ENCODE measurements at places on chromosomes 3 and 15. TPM values are rescaled to one million over a fixed set of nuclear protein-coding genes. Genes with fewer than 3 reads are reported as not detected.

GRCh38 chr3:111998636-111999483 lies at the start of gene TAGLN3:
Gene TAGLN3 (plus strand): TSS chr3:111998922. CDS start chr3:111999423, 501 bp downstream.
- no peak for DNase-seq

DNA sequence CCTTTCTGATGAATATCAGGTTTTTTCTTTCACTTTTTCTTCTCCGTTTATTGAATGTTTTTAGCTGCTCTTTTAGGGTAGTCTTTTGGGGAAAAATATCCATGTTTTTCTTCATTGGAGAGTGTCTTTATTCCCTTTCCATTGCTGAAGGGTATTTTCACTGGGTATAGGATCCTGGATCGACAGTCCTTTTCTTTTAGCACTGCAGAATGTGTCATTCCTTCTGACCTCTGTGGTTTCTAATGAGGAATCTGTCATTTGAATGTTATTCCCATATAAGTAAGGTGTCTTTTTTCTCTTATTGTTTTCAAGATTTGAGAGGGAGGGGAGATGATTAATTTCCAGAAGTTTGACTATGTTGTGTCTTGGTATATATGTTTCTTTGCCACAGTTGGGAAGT lies 96.8 kb downstream of the BBX start:
- DNase-seq = no peak

GRCh38 chr3:16273867-16274266 lies 8.9 kb downstream of the OXNAD1 start:
- DNase-seq = no peak

SCN11A gene
- 0.23 TPM for total RNA-seq

DNA sequence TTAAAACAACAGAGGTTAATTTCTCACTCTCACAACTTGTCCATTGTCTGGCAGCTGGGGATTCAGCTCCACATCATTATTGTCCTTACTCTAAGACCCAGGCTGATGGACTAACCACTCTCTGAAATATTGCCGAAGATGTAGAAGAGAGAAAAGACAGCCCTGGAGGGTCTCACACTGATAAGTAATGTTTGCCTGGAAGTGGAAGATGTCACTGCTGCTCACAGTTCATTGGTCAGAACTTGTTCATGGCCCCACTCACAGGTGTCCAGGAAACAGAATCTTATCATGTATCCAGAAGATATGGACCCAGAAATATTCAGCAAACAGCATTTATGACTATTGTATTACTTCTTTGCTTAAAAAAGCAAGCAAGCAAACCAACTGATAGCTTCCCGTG lies 62.2 kb upstream of the LPP start:
- DNase-seq = no peak

DNA sequence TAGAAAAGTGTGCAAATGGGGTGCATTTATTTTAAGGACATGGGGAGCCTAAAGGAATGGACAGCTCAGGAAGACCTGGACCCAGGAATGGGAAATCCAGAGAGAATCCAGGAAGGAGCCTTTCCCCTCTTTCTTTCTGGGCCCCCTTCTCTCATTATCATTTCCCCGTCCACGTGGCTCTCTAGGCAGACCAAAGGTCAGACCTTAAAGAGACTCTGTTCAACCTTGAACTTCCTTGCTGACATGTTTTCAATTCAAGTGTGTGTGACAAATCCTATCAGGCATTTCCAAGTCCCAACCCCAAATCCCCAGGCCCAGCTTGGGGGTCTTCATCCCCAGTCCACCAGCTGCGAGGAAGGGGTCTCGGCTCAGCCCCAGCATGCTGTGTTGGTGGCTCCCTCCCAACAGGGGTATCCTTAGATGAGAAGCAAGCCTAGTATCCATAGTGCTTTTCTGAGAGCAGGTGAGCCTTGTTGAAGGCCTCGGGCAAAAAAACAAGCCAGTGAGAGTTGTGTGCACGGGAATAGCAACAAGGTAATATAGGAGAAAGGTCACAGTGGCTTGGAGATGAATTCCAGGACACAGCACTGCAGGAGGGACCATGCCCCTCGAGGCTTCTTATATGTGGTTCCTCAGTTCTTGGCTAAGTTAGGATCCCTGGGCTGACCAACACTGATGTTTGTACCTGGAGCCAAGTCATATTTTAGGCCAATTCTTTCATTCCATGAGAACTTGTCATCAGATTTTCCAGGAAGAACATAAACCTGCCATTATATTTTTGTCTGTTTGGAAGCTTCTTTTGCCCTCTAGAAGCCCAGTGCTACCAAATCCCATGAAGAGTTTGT lies 130.0 kb downstream of the ASB7 start:
- DNase-seq = no peak

MITF gene
- 6.1 TPM for total RNA-seq

GRCh38 chr3:117528688-117529087 lies 819.1 kb downstream of the TUSC7 start:
- no peak for DNase-seq

DZIP1L gene
- total RNA-seq = 3.5 TPM

SLC2A2 gene
- total RNA-seq = not detected

IL17RE gene
- 1.3 TPM for total RNA-seq

DNA sequence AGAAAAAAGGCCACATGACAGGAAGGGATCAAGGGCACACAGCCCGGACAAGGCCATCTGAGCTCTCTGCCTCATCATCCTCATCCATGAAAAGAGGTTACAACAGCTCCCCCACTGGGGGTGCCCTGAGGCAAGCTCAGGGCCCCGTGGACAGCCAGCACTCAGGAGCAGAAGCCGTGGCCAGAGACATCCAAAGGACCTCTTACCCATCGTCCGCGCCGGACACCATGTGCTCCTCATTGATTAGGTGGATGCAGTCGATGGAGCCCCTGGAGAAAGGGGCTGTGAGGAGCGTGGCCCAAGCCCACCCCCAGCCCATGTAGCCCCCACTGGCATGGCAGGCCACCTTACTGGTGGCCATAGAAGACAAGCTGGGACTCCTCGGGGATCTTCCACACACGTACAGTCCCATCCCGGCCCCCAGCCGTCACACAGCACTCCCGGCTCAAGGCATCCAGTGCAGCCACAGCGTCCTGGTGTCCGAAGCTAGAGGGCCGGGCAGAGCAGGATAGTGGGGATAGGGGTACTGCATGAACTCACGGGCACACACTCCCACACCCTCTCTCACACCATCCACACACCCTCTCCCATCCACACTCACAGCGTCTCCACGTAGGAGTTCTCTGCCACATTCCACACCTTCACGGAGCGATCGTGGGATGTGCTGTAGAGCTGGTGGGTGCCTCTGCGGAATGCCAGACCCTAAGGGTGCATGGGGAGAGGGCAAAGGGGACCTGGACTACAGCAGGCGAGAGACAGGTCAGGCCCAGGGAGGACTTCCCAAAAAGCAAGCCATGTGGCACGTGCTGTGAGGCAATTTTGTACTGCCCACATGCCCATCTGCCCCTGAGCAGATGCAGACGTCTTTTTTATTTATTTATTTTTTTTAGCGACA lies 6.5 kb downstream of the RRP9 start:
- no peak for DNase-seq

Data from glomerular endothelial cell (primary cell).